Activated CD4-positive, alpha-beta T cell treated with anti-CD3 and anti-CD28 coated beads for 48 hours (primary cell): ENCODE measurements at places on chromosomes 5 and 9.

GRCh38 chr9:127586537-127586936 is 25.5 kb upstream of the STXBP1 start:
- DNase-seq = peak; percentile 68

DNA sequence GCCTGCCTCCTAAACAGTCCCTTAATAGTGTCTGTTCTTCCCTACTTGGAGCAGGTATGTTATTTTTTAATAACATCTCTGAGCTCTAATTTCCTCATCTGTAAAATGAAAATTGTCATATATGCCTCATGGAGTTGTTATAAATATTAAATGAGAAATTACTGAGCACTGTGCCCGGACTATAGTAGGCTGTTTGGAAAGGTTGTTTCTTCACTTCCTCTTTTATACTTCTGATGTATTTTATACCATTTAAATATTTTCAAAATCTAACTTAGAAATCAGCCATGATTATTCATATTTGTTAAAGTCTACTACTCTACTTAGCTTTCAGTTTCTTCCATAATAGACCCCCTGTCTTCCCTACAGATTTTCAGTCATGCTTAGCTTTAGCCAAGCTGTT is 30.5 kb upstream of the HAPLN1 start:
- no peak for DNase-seq

GRCh38 chr5:83672646-83673045 is 48.0 kb downstream of the HAPLN1 start:
- no peak for DNase-seq

DNA sequence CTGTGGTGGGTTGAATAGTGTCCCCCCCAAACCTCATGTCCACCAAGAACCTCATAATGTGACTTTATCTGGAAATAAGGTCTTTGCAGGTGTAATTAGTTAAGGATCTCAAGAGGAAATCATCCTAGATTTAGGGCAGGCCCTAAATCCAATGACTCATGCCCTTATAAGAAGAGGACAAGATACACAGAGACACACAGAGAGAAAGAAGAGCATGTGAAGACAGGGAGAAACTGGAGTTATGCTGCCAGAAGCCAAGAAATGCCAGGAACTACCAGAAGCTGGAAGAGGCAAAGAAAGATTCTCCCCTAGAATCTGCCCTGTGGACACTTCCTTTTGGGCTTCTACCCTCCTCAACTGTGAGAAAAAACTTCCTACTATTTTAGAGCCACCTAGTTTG is 8.8 kb downstream of the FAM13B start:
- DNase-seq = no peak

GRCh38 chr5:148840531-148840930 is 14.1 kb downstream of the ADRB2 start:
- DNase-seq = no peak

GRCh38 chr5:66903218-66903617 is 293.4 kb downstream of the CD180 start:
- DNase-seq = no peak
